ENCODE measurements at places on chromosomes 5 and 9.
A peak's percentile ranks its signal among the peaks of the same experiment; 100 is the strongest.

GRCh38 chr5:86175224-86175623 lies 442.5 kb upstream of the COX7C start:
- no peak for DNase-seq

DNA sequence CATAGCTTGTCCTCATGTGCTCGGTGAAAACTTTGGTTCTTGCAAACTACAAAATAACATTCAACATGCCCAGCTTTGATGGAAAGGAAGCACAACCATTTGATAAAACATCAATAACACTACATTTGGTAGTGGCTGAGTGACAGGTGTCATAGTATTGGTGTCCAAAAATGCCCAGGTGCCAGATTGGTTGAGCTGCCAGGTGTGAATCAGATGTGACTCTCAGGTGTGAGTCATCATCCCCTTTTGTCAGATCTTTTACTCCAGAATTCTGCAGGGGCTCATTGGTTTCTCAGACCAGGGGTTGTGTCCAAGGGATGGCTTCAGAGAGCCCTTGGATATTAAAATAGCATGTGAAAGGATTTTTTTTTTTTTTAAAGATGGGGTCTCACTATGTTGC lies 22.5 kb upstream of the POMT1 start:
- DNase-seq, result no peak

DNA sequence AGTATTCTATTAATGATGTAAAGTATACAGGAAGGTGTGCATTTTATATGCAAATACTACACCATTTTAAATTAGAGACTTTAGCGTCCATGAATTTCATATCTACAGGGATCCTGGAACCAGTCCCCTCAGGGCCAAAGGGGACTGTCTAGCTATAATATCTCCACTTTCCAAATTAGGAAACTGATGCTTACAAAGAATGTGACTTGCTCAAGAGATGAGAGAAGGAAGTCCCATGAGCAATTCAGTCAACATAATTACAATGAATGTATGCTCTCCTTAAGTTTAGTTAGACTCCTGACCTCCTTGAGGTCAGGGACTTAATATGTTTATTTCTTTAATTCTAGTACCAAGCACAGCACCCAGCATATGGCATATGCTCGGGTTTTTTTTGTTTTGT lies 23.7 kb downstream of the NIPBL start:
- no peak for DNase-seq

- no peak for DNase-seq
These were observed 426.5 kb downstream of the IRX1 start for GRCh38 chr5:4022056-4022670.

- peak; percentile 4 for DNase-seq
These were observed 236.5 kb downstream of the DMRTA1 start for GRCh38 chr9:22682961-22683699.

- DNase-seq, result peak; percentile 78
These were observed 105.4 kb upstream of the FER start for GRCh38 chr5:108642170-108642906.

GRCh38 chr5:127428276-127428675 lies 89.2 kb upstream of the PRRC1 start:
- no peak for DNase-seq

DNA sequence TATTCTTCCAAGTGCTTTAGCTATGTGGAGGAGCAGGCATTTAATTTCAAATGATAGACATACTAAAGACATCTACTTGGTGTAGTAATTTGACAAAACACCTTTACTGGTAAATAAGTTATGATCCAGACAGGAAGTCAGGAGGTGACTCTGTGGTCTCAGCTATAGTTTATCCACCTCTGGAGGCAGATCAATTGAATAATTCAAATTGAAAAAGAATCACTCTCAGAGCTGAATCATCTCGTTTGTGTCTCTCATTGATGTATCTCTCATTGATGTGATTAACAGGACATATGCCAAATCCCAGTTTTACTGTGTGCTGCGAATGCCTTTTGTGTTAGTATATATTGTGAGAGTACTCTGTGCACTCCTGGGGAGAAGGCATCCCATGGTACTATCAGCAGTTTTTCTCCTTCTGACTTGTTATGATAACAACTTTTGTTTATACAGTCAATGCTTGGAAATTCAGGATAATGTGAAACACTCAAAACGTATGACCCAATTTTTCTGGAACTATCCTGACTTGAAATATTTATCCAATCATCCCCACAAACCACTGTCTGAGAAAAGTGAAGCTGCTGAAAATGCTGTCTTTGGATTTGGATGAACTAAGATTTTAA lies 48.5 kb upstream of the DAB2 start:
- DNase-seq, result no peak

GRCh38 chr5:36772276-36773140 lies 104.1 kb upstream of the NIPBL start:
- DNase-seq, result no peak

DNA sequence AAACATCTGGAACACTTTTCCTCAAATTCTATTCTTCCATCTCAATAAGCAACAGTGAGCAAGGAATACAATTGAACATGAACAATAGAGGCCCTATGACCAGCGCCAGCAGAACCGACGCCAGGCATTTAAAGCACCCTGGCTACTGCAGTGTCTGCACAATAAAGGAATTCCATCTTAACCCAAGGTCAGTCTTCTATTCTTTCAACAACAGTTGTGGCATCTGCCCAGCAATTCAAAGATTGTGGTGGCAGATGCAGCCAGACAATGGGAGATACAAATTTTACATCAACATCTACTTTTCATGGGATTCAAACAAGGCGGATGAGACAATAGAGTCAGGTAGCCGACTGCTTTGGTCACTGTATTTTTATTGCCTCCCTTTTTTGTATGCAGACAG lies 65.9 kb downstream of the ELL2 start:
- DNase-seq, result peak; percentile 76

DNA sequence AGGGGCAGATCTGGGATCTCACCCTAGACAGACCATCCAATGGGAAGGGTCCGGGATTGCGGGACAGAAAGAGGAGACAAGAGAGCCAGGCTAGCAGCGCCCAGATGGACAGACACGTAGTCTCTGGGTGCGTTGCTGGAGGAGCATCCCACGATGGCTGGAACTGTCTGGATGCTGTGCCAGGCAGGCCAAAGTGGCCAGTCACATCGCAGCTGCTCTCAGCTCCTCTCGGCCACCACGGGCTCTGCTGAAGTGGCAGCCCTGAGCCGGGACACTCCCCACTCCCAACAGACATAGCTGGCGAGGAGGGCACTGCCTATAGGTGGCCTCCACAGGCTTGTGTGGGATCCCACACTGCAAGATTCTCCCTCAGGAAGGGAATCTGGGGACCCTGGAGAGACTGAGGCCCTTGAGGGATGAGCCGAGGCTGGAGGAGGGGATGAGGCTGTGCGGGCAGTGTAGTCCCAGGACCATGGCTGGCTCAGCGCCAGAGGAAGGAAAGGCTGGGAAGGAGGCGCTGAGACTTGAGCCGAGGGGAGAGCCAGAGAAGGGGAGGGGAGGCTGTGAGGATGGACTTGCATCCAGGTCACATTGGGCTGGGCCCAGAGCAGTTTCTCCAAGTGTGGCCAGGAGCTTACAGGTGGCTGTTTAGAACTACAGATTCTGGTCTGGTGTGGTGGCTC lies 10.3 kb upstream of the WDR5 start:
- no peak for DNase-seq

DNA sequence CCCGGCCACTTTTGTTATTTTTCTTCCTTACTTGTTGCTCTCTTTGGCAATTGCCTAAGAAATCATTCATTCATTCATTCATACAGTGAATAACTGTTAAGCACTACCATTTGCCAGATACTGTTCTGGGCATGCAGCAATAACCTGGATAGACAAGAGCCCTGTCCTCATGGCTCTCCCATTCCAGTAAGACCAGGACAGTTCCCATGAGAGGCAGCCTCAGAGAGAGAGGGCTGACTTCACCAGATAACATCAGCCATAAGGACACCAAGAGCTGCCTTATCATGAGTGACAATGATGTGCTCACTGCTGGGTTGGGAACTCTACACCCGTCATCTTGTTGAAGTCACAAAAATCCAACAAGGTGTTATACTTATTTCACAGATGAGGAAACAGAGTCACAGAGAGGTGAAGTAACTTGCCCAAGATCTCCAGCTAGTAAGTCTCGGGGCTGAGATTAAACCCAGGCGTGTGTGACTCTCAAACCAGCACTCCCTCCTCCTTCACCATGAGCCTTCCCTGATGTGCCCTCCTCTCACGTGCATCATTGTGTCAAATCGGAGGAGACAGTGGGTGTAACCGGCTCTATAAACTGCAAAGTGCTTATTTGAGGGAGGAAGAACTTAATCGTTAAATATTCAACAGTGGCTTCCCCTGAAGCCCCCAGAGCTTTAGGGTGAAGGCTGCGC lies 61.1 kb upstream of the TBC1D2 start:
- DNase-seq, result no peak

- DNase-seq, result no peak
These were observed 295.3 kb upstream of the DMRT1 start for GRCh38 chr9:546235-546634.

GRCh38 chr5:138597661-138598400 lies 22.6 kb upstream of the HSPA9 start:
- DNase-seq, result no peak

DNA sequence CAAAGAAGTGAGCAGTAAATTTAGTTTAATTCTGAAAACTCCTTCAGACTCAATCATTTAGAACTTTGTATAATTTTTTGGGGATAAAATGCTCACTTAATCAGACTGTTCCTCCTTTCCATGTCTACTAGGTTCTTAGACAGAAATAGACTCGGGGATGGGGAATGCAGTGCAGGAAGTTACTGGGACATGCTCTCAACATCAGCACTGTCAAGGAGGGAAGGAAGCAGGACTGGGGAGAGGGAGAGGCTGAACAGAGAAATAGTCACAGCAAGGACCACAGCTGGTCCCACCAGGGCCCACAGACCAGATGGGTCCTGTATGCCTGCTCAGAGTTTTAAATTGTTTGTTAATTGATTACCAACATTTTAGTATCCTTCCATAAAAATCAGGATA lies 310.1 kb upstream of the MSX2 start:
- no peak for DNase-seq

DNA sequence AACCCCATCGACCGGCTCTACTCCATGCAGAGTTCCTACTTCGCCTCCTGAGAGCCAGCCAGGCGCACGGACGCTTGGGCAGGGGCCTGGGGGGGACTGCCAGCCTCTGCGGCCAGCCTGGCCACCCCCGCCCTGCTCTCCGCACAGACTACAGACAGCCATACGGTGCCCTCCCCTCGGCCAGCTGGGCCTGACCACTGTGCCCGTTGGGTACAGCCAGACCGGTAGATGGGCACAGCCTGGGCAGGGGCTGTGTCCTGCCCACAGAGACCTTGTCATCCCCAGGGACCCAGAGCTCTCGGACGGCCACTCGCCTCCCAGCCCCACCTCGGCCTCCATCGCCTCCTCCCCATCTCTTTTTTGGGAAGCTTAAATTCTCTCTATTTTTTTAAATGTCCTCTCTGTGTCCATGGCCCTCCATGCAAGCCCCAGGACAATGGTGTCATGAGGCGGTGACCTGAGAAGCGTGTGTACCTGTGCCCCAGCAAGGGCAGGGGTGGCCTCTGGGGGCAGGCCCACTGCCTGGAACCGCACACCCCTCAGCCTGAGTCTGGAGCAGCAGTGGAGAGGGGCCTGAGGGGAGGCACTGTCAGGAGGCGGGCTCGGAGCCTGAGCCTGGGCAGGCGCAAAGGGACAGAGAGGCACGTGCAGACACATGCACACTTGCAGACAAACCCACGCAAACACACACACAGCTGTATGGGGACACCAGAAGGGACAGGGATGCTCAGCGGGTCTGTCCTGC lies 82.8 kb downstream of the LMX1B start:
- no peak for DNase-seq

GRCh38 chr5:153486771-153487170 lies 3.7 kb upstream of the GRIA1 start:
- DNase-seq, result no peak

DNA sequence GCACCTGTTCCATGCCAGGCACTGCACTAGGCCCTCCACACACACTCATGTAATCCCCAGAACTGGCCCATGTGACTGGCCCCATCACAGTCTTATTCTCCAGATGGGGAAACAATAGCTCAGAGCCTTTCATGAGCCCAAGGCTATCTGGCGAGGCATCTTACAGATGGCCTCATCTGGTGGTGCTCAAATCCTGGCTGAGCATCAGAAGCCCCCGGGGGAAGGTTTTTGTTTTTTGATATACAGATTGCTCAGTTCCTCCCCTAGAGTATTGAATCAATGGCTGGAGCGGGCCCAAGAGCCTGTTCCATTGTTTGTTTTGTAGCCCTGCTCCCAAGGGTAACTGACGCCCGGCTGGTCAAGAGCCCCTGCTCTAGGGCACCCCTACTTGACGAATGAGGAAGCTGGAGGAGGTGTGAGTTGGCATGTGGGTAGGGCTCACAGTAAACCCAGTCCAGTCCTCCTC lies 145.3 kb upstream of the RAPGEF1 start:
- DNase-seq, result no peak

- no peak for DNase-seq
These were observed 29.2 kb upstream of the NEK6 start for GRCh38 chr9:124228516-124228915.

DNA sequence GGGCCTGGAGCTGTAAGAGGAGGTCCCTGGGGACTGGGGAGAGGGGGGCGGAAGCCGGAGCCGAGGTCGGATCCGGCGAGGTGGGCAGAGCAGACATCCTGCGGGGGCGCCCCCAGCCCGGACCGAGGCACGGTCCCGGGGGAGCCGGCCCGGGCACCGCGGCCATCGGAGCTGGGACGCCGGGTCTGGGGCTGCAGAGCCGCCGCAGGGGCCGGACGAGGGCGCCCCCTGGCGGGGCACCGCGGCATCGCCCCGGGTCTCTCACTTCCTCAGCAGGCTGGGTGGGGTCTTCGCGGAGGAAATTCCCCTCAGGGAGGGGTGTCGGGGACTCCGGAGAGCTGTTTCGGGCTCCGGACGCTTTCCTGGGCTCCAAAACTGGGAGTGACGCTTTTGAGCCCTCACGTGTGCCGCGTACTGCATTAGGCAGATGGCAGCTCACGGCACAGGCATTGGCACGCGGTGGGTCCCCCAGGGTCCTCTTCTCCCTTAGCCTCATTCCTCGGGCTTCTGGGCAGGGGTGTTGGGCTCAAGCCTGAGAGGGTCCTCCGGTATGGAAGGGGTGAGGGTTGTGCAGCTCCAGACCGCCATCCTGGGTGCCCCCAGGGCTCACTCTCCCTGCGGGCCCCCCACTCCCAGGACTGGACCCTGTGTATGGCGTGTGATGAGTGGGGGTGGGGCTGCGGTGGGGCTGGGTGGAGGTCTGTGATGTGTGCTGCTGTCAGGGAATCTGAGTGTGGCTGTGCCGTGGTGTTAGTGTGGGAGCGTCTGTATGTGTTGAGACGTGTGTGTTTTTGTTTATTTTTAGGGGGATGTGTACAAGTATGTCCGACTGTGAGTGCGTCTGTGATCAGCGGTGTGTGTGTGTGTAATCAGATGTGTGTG lies 29.6 kb downstream of the LHX2 start:
- peak; percentile 13 for DNase-seq

DNA sequence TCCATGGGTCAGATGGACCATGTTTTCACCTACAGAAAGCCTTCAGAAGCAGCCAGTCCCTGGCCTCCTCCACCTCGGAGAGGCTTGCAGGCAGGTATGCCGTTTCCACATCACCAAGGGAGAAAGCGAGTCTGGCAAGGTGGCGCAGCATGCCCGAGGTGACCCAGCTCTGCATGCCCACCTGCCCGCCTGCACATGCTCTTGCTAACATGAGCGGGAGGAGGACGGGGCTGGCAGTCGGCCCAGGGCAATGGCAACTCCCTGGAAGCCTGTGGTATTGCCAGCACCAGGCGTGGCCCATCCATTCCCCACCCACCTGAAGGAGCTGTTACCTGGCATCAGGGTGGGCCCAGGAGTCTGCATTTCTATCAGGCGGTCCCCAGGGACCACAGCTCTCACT lies 3.3 kb upstream of the NINJ1 start:
- DNase-seq, result no peak

GRCh38 chr5:139263946-139264345 lies 29.6 kb upstream of the MATR3 start:
- DNase-seq, result no peak

Measured in head of caudate nucleus (tissue), 42 donors.